Breast epithelium (tissue), 4 donors: ENCODE measurements at places on chromosomes 12 and 14.

DNA sequence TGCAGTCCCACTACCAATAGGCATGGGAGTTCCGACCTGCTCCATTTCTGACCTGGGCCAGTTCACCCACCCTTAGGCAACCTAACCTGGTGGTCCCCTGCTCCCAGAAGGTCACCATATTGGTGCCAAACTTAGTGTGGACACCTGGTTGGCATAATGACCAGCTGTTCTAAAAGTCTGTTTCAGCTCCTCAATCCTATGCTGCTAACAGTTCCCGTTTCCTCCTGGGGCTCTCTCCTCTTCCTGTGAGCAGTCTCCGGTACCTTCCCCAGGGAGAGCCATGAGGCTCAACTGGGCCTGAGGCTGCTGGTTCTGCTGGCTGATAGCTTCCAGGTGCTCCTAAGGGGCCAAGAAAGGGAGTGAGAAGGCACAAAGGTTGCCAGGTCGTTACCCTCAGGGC lies 15.9 kb upstream of the BLTP3B start:
- DNase-seq = no peak

- DNase-seq = no peak
Observed at GRCh38 chr12:116202940-116203339, 74.6 kb downstream of the MED13L start.

DNA sequence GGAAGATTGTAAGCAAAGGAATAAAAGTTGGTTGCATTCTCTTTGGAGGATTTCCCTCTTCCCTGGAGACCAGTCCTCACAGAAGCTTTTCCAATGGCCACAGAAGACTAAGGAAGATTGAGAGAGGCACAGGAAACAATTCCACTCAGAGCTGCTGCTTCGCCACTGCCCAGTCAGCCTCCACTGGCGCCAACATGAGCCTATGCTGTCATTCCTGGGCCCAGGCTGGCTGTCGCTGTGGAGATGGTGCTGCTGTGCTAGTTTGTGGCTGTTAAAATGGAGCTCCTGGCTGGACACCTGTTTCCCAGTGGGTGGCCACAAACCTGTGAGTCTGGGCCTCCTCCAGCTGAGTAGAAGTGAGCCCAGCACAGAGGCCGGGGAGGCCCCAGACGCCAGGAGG lies 6.6 kb downstream of the P2RX7 start:
- no peak for DNase-seq

GRCh38 chr12:122366685-122367475 lies 55.6 kb downstream of the CLIP1 start:
- no peak for DNase-seq

GRCh38 chr14:24116128-24116814 lies 1.5 kb upstream of the NRL start:
- DNase-seq = no peak

GRCh38 chr12:94149119-94149780 lies 873 bp downstream of the PLXNC1 start:
- DNase-seq = no peak
